ENCODE measurements at places on chromosomes 6 and 20.

DNA sequence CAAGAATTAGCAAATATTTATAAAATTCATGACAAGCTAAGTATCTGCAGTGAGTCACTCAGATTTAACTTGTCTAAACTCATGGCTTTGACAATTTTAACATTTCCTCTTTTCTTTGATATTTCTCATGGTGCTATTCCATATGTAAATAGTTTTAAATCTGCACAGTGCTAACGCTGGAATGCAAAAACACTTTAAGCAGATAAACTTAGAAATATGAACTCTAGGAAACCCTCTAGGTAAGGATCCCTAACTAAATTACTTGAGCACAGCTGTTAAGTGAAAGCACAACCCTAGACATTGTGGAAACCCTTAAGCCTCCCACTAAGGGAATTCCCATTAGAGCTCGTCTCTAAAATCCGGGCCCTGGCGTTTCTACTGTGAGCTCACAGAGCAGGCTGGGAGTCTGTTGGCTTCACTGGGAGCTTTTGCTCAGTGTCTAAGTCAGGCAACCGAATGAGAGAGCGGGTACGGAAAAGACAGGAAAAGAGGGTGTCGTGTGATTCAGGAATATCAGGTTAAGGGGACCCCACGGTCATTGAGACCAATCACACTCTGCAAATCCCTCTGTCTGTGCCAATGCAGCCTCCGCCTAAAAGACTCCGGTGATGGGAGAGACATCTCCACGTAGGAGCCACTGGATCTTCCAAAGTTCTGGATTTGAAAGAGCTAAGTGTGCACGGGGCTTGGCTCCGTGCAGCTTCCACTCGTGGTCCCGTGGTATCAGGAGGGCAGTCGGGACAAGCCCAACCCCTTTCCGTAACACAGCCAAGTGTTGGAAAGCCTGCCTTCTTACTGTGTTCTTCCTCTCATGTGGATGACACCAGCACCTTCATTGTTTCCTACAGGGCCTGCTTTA lies 112.3 kb upstream of the RPS6KA2 start:
- no peak for DNase-seq

DNA sequence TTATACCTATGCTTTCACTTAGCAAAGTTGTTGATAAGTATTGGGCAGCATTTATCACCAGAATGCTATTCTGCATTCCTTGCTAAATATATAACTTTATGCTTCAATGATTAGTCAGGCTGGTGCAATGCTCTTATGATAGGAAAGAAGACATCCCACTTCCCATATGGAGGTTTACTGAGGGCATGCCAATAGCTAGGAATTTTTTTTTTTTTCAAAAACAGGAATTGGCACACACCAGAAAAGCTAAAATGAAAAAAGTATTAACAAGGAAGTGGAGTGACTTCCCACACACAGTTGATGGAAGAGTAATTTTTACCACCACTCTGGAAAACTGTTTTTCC lies 90.8 kb downstream of the FRK start:
- no peak for DNase-seq

GRCh38 chr6:9412951-9413559 lies 977.7 kb upstream of the SLC35B3 start:
- DNase-seq: no peak

DNA sequence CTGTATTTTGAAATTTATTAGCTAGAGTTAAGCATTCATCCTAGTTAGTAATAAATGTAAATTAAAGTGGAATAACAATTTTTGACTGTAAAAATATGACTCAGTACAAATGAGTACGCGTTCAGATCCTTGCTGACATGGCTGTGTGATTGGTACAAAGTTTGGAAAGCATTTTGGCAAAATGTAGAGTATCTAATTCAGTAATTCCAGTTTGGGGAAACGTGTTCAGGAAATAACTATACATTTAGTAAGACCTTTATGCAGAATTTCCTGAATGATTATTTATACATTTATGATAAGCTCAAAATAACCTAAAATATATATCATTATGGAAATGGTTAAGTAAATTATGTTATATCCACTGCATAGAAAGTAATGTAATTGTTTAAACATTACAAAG lies 8.0 kb downstream of the VTA1 start:
- no peak for DNase-seq

- no peak for DNase-seq
Measured at GRCh38 chr6:5958921-5959320, 47.8 kb downstream of the NRN1 start.

DNA sequence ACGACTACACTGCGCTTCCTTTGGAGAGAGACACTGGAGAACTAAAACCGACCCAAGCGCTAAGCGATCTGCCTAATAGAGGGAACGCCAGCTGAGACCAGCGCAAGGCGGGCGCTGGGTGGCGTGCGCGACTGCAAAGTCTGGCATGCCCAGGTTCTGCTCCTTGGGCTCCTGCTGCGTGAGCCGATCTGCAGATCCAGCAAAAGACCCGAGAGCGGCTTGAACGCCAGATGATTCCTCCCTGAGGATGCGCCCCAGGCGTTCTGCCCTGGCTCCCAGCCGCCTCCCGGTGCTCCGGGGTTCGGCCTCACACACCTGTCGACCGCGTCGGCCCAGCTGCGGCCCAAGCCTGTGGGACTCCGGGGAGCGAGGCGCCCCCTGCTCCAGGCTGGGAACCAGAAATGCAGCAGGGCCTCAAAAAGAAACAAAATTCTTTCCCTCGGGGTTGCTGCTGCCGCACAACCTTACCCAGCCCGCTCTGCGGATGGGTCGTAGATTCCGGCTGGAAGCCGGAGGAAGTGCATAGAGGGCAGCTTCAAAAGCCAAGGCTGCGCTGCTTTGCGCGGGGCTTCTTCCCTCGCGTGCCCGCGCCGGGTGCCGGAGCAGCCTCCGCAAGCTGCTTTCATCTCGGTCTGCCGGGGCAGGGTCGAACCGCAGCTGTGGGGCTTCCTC lies 17.9 kb upstream of the PRDM13 start:
- DNase-seq: peak; percentile 56

All from stimulated activated CD4-positive, alpha-beta T cell treated with anti-CD3 and anti-CD28 coated beads, Interleukin-12 subunit alpha, Interleukin-12 subunit beta, amount 100 ng/mL, for 48 hours (primary cell).